ENCODE measurements at places on chromosomes 3 and 15.

DNA sequence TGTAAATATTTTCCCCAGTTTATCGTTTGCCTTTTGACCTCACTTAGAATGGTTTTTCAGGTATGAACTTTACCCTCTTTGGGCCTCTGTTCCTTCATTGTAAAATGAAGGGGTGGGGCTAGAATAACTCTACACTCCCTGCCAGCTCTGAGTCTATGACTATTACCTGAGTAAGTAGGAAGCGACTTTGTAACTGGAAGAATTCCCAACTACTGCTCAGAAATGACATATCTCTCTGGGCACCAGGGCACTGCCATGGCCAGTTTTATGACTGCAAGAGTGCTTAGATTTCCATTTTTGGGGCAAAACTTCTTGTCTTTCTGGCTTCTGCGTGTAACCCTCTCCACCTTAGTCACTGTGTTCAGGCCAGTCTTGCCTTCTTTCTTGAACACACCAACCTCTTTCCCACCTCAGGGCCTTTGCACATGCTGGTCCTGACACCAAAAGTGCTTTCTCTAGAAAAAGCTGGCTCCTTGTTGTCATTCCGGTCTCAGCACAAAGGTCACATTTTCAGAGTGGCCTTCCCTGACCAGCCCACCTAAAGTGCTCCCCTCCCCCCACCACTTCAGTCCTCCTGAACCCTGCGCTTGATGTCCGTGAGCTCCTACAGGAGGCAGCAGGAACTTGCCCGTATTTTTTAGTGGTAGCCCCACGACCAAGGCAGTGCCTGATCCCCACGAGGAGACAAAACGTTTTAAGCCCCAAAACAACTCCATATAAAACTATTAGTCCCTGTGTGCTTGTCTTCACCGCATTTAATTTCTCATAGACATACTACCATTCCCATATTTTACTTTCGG, 25.6 kb downstream of the CDCP1 start:
- no peak for DNase-seq

DNA sequence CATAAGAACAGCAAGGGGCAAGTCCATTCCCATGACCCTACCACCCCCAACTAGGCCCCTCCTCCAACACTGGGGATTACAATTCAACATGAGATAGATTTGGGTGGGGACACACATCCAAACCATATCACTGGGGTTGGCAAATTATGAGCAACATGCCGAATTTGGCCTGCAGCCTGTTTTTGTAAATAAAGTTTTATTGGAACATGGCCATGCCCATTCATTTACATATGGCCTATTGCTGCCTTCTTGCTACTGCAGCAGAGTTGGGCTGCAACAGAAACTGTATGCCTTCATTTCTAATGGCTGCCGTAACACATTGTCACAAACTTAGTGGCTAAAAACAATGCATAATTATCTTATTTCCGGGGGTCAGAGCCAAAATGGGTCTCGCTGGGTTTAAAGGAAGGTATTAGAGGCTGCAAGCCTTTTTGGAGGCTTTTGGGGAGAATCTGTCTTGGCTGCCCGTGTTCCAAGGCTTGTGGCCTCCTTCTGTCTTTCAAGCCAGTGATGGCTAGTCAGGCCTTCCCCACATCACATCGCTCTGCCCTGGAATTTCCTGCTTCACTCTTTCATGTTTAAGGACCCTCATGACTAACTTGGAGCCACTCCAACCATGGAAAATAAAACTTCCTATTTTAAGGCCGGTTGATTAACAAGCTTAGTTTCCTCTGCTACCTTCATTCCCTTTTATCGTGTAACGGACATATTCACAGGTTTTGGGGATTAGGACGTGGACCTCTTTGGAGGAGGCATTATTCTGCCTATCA, 428.5 kb upstream of the PROK2 start:
- no peak for DNase-seq

- no peak for DNase-seq
Measured at GRCh38 chr3:192130534-192131132, 596.7 kb downstream of the FGF12 start.

GRCh38 chr15:87816016-87816415, 440.5 kb downstream of the NTRK3 start:
- DNase-seq, result no peak

GRCh38 chr3:178381555-178381954, 154.7 kb upstream of the KCNMB2 start:
- no peak for DNase-seq

- DNase-seq, result no peak
Measured at GRCh38 chr3:193559100-193559499, 4.4 kb upstream of the ATP13A4 start.

DNA sequence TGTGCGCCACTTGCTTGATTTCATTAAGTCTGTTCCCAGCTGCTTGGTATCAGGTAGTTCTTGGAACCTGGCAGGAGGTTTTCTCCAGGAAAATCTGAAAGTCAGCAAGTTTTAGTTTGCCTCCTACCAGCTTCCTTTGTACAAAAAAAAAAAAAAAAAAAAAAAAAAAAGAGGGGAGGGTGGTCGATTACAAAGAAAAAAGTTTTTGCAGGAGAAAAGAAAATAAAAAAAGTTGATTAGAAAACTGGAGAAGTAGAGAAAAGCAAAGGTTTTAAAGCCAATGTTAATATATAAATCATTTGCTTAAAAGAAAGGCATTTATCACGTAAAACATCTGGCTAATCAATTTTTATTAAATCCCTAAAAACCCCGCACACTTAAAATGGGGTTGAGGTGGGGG, 5.9 kb downstream of the EPHA3 start:
- no peak for DNase-seq

DNA sequence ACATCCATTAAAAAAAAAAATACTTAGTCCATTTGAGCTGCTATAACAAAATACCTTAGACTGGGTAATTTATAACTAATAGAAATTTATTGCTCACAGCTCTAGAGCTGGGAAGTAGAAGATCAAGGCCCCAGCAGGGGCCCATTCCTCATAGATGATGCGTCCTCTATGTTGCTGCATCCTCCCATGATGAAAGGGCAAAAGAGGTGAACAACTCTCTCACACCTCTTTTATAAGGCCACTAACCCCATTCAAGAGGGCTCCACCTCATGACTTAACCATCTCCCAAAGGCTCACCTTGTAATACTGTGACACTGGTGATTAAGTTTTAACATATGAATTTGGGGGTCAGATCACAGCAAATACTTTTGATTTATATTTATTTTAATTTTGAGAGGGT, 3.0 kb upstream of the TLNRD1 start:
- DNase-seq, result no peak

DNA sequence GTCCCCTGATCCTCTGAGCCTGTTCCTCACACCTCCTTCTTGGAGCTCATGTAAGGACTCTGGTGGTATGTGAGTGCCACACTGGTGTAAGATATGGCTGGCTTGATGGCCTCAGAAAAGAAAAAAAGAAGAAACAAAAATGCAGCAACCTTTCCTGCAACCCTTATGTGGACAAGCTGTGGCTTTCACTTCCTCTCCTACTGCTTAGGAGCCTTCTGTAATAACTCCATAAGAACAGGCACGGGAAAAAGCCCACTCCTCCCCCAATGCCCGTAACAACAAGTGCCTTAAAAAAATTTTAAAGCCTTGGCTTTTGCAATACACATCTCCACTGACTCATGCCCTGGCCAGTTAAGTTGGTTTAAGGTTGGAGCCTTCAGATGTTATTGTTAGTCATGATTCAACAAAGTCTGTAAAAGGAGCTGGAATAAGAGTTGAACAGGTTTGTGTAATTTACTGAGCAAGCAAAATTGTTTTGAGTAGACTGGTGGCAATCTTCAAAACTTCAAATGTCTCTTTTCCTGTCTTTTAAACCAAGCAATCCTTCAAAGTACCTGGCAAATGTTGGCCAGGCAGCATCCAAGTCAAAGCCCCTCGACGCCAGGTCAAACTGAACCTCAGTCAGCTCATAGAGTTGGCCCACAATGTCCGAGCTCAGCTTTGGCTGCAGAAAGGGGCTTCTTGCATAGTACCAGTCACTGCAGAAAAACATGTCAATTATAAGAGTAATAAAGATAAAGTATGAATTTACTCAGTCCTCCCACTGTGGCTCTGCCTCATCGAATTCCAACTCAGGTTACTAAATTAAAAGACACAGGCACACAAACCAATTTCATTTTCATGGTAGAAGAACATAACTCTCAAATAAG, 22.9 kb downstream of the FYCO1 start:
- no peak for DNase-seq

- DNase-seq, result no peak
Measured at GRCh38 chr3:99286266-99286845, 352.0 kb upstream of the COL8A1 start.

Measured in cortex of kidney (tissue), 1 donor.